ENCODE measurements at places on chromosomes 4 and X.

- no peaks in the 10 kb centered on the region for H3K36me3 ChIP-seq
- no peaks in the 10 kb centered on the region for H3K4me1 ChIP-seq
- H3K4me3 ChIP-seq, result no peak overlapping the region
- DNase-seq, result no peak
Observed at GRCh38 chrX:2542826-2543521, 42.2 kb upstream of the DHRSX start.

DNA sequence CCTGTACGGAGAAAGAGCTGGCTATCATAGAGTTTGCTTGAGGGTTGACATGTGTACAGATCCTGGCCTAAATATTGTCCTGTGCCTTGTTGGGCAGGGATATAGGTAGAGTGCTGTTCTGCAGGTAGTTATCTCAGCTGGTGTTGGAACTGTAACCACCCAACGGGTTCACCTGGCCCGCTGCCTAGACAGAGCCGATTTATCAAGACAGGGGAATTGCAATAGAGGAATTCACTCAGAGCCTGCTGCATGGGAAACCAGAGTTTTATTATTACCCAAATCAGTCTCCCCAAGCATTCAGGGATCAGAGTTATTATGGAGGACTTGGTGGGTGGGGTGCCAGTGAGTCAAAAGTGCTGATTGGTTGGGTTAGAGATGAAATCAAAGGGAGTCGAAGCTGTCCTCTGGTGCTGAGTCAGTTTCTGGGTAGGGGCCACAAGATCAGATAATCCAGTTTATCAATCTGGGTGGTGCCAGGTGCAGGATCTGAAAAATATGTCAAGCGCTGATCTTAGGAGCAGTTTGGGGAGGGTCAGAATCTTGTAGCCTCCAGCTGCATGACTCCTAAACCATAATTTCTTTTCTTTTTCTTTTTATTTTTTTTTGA, 42.5 kb upstream of the XIAP start:
- no peak overlapping the region for H3K27ac ChIP-seq
- no peak for DNase-seq
- H3K36me3 ChIP-seq, result no peaks in the 10 kb centered on the region
- H3K27me3 ChIP-seq, result no peaks in the 10 kb centered on the region
- H3K4me3 ChIP-seq, result no peak overlapping the region

- no peak overlapping the region for H3K27ac ChIP-seq
- no peak overlapping the region for H3K4me3 ChIP-seq
- DNase-seq, result no peak
- H3K27me3 ChIP-seq, result no peaks in the 10 kb centered on the region
Observed at GRCh38 chrX:150080497-150080896, 142.2 kb upstream of the EOLA2 start.

- DNase-seq, result peak; percentile 42
- H3K27ac ChIP-seq, result peak overlapping the region; percentile 90
- peaks cover 36% of the 10 kb centered on the region for H3K4me1 ChIP-seq
- H3K4me3 ChIP-seq, result peak overlapping the region; percentile 94
- H3K36me3 ChIP-seq, result peaks cover 17% of the 10 kb centered on the region
Observed at GRCh38 chr4:121696170-121696580, 605 bp downstream of the ANXA5 start.

- no peaks in the 10 kb centered on the region for H3K27me3 ChIP-seq
- no peak for DNase-seq
- no peaks in the 10 kb centered on the region for H3K36me3 ChIP-seq
- H3K4me1 ChIP-seq, result peaks cover 12% of the 10 kb centered on the region
Observed at GRCh38 chr4:37812713-37813112, 13.8 kb upstream of the PGM2 start.

DNA sequence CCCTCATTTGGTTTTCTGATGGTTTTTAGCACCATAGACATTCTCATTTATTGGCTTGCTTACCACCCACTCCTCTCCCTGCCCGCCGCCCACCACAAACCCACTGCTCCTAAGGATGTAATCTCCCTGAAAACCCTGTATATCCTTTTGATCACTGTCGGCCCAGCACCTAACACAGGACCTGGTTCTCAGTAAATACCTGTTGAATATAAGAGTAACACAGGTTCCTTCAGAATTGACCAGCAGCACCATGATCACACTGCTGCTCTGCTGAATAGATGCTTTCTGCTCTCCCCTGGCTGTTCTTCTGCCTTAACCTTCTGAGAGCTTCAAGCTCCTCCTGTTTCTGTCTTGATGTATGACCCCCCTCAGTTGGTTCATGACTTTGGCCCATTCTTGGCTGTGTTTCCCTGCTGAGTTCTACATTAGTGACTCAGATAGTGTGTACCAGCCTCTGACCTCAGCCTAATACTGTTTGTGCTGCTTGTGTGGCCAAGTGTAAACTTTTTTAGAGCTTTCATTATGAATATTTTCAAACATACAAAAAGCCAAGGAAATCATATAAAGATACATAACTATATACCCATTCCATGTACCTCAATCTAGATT, 265.3 kb downstream of the FRMPD4 start:
- H3K4me3 ChIP-seq, result no peak overlapping the region
- H3K27me3 ChIP-seq, result peaks cover 4% of the 10 kb centered on the region
- no peak for DNase-seq
- H3K27ac ChIP-seq, result no peak overlapping the region
- no peaks in the 10 kb centered on the region for H3K36me3 ChIP-seq
- no peaks in the 10 kb centered on the region for H3K4me1 ChIP-seq

DNA sequence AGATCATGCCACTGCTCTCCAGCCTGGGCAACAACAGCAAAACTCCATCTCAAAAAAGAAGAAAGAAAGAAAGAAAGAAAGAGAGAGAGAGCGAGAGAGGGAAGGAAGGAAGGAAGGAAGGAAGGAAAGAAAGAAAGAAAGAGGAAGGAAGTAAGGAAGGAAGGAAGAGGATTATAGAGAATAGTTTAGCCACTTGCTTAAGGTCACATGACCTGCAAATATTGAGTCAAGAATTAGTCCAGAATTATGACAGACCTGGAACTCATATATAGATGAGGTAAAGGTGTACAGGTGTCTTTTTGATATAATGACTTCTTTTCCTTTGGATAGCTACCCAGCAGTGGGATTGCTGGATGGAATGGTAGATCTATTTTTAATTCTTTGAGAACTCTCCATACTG, 25.6 kb upstream of the ANTXR2 start:
- H3K27ac ChIP-seq, result no peak overlapping the region
- no peak overlapping the region for H3K4me3 ChIP-seq
- no peaks in the 10 kb centered on the region for H3K36me3 ChIP-seq
- H3K4me1 ChIP-seq, result no peaks in the 10 kb centered on the region

- H3K4me1 ChIP-seq, result peaks cover 11% of the 10 kb centered on the region
- H3K27ac ChIP-seq, result no peak overlapping the region
Observed at GRCh38 chr4:14772388-14772787, 229.9 kb upstream of the CPEB2 start.

- H3K4me1 ChIP-seq, result no peaks in the 10 kb centered on the region
- no peak overlapping the region for H3K4me3 ChIP-seq
- no peaks in the 10 kb centered on the region for H3K27me3 ChIP-seq
- no peak overlapping the region for H3K27ac ChIP-seq
Observed at GRCh38 chr4:188016754-188017153, 21.2 kb downstream of the ZFP42 start.

DNA sequence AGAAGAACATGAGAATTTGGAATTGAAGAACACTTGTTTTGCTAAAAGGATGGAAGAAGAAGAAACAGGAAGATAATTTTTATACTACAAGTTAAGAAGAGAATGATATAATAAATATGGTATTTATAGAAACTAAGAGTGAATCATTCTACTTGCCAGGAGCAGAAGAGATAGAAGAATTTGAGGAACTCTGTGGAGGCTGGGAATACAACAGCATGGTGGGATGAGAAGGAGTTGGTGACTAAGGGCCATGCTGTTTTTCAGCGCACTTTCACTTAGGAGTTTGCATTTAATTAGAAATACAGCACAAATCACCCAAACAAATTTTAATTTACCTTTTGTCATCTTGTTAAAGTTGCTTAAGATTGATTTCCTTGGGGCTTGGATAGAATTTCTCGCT, 20.5 kb downstream of the HADH start:
- no peaks in the 10 kb centered on the region for H3K27me3 ChIP-seq
- H3K36me3 ChIP-seq, result peaks cover 38% of the 10 kb centered on the region
- DNase-seq, result no peak
- no peaks in the 10 kb centered on the region for H3K4me1 ChIP-seq
- H3K27ac ChIP-seq, result no peak overlapping the region

- no peaks in the 10 kb centered on the region for H3K4me1 ChIP-seq
- no peaks in the 10 kb centered on the region for H3K27me3 ChIP-seq
- H3K4me3 ChIP-seq, result no peak overlapping the region
- no peak for DNase-seq
Observed at GRCh38 chr4:3215256-3215655, 33.7 kb upstream of the MSANTD1 start.

DNA sequence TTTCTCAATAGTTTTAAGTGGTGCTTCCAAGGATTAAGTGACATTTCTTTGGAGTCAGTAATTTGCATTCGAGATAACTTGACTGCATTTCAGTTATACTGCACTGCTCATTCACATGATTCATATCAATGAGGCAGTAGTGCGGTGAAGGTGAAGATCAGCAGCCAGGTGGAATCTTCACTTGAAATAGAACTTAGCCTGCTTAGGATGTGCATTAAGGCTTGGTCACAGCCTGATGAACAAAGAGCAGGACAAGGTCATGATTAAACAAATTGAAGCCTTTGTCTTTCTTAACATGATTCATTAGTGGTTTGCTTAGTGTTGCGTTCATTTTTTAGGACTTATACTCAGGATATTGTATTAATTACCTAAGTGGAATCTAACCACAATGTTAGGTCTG, 212.1 kb upstream of the GALNTL6 start:
- no peak overlapping the region for H3K27ac ChIP-seq
- no peaks in the 10 kb centered on the region for H3K36me3 ChIP-seq
- no peaks in the 10 kb centered on the region for H3K4me1 ChIP-seq

- peaks cover 48% of the 10 kb centered on the region for H3K36me3 ChIP-seq
- no peaks in the 10 kb centered on the region for H3K4me1 ChIP-seq
- no peak overlapping the region for H3K27ac ChIP-seq
- no peak overlapping the region for H3K4me3 ChIP-seq
Observed at GRCh38 chr4:152628128-152628527, 51.7 kb downstream of the TMEM154 start.

DNA sequence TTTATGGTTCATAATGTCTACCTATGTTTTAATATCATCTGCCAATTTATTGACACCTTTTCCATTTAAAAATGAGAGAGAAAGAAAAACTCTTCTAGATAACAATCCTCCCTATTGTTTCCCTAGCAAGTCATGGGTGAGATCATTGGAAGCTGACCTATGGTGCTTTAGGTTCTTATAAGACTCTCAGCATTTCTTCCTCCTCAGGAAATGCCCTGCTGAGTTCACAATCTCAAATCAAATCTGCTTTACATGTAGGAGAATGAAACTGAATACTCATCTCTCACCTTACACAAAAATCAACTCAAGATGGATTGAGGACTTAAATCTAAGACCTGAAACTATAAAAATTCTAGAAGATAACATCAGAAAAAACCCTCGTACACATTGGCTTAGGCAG, 267.4 kb downstream of the RAPGEF2 start:
- no peaks in the 10 kb centered on the region for H3K36me3 ChIP-seq
- peaks cover 13% of the 10 kb centered on the region for H3K4me1 ChIP-seq
- DNase-seq, result no peak
- H3K4me3 ChIP-seq, result no peak overlapping the region
- no peaks in the 10 kb centered on the region for H3K27me3 ChIP-seq

DNA sequence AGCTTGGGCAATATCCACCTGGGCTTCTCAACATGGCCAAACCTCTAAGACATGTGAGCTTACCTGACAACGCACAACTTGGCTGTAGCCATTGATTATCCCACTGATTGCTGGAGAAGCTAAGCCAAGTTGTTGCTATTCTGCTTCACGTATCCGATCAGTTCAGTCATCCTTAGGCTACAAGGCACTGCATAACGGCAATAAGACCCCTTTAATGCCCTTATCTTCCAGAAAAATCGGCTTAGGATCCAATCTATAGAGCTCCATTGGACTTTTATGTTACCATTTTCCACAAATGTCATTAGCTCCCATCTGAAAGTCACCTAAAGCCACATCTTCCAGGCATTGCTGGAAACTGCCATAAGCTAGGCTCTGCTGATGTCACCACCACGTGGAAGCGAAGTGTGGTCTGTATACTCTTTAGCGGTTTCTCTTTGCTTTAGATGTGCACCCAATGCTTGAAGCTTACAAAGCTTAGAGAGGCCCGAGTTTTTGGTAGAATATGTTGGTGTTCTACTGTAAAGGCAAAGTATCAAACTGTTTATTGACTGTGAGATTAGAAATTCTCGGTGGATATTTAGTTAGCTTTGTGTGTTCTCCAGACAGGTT, 163.1 kb downstream of the CPE start:
- H3K4me3 ChIP-seq, result no peak overlapping the region
- no peak overlapping the region for H3K27ac ChIP-seq
- no peak for DNase-seq

GRCh38 chrX:38868941-38869401, 67.7 kb downstream of the MID1IP1 start:
- H3K27ac ChIP-seq, result no peak overlapping the region
- H3K4me1 ChIP-seq, result no peaks in the 10 kb centered on the region
- no peak for DNase-seq
- no peaks in the 10 kb centered on the region for H3K36me3 ChIP-seq
- no peaks in the 10 kb centered on the region for H3K27me3 ChIP-seq

- peaks cover 67% of the 10 kb centered on the region for H3K36me3 ChIP-seq
- DNase-seq, result peak; percentile 7
- no peaks in the 10 kb centered on the region for H3K27me3 ChIP-seq
- peak overlapping the region; percentile 24 for H3K27ac ChIP-seq
- peaks cover 33% of the 10 kb centered on the region for H3K4me1 ChIP-seq
Observed at GRCh38 chr4:2930135-2930757, 33.0 kb downstream of the NOP14 start.

GRCh38 chr4:94304365-94304971, 38.2 kb downstream of the HPGDS start:
- no peaks in the 10 kb centered on the region for H3K36me3 ChIP-seq
- H3K4me3 ChIP-seq, result no peak overlapping the region
- DNase-seq, result no peak
- no peak overlapping the region for H3K27ac ChIP-seq

- no peak overlapping the region for H3K27ac ChIP-seq
- H3K4me1 ChIP-seq, result no peaks in the 10 kb centered on the region
- no peaks in the 10 kb centered on the region for H3K36me3 ChIP-seq
- no peak overlapping the region for H3K4me3 ChIP-seq
- no peak for DNase-seq
- H3K27me3 ChIP-seq, result peaks cover 8% of the 10 kb centered on the region
Observed at GRCh38 chr4:646460-646859, 21.1 kb downstream of the PDE6B start.

GRCh38 chr4:79574741-79575451, 166.9 kb upstream of the GK2 start:
- H3K27ac ChIP-seq, result no peak overlapping the region
- H3K4me1 ChIP-seq, result no peaks in the 10 kb centered on the region
- DNase-seq, result no peak
- peaks cover 3% of the 10 kb centered on the region for H3K27me3 ChIP-seq
- no peak overlapping the region for H3K4me3 ChIP-seq

- no peak overlapping the region for H3K27ac ChIP-seq
- no peaks in the 10 kb centered on the region for H3K4me1 ChIP-seq
- H3K27me3 ChIP-seq, result no peaks in the 10 kb centered on the region
Observed at GRCh38 chr4:145984563-145984962, 45.9 kb upstream of the ZNF827 start.

GRCh38 chr4:164824581-164824980, 52.4 kb upstream of the APELA start:
- H3K4me3 ChIP-seq, result no peak overlapping the region
- H3K27me3 ChIP-seq, result peaks cover 14% of the 10 kb centered on the region
- no peaks in the 10 kb centered on the region for H3K4me1 ChIP-seq
